ENCODE measurements at places on chromosomes 11 and 22.

DNA sequence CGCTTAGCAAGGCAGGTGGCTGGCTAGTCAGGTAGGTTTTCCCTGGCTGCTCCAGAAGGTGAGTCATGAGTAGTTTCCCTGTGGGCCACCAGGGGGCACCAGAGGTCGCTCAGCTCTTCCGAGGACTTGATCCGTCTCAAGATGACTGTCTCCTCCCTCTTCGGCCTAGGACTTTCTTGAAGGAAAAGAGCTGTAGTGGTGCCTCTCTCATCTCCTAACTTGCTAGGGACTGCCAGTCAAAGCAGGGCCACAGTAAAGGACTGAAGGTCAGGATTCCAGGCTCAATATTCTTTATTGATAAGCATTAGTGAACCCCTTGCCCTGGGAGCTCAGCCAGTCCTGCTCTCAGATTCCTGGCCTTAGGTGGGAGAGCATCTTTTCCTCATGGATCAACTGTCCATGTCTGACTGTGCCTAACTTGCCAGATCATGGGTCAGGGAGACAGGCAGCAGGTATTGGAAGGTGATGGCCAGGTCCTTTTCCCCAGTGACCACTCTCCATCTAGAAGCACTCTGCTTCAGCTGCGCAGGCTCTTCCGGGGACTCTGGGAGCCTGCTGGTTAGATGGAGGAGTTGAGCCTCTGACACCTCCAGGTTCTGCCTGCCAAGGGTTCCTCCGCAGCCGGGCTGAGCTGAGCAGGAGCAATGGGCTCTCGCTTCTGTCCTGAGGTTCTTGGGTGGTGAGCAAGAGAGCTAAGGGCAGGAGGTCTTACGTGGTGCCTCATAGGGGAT is 1.9 kb downstream of the POLD4 start:
- no peak for DNase-seq

DNA sequence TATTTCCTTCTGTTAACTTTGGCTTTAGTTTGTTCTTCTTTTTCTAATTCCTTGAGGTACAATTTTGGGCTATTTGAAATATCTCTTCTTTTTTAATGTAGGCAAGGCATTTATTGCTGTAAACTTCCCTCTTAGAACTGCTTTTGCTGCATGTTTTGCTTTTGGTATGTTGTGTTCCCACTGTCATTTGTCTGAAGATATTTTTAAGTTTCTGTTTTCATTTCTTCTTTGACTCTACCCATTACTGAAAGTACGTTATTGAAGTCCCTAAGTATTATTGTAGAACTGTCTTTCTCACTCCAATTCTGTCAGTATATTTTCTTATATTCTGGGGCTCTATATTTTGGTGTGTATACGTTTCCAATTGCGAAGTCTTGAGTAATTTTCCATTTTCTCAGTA is 77.9 kb downstream of the KCNQ1OT1 start:
- DNase-seq: no peak

DNA sequence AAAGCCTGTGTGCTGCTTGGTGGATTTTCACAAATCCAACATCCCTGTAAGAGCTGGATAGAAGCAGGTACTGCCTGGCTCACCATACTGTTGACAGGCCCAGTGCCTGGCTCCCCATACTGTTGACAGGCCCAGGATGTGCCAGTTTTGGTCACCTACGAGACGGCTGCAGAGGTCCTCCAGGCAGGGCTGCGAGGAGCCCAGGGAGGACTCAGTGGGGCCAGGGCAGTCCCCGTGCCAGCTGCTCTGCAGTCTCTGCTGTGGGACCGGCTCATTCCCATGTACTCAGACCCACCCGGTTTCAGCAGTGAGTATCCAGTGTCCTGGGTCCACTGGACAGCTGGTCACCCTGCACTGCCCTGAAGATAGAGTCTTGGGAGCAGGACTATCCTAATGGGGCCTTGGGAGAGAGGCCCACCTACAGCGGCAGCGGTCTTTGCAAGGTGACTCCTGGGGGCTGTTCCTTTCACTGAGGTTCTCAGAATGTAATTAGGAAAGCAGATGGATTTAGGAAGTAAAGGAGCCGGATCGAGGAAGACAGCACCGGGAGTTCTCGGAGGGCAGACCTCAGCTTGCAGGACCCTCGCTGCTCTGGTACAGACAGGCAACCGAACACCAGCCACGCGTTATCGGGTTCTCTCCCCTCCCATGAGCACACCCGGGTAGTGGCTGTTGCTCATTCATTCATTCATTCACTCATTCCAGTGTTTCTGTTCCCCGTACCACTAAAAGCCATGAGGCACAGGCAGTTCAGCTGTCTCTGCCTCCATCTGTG is 106.1 kb downstream of the CTTN start:
- DNase-seq: peak; percentile 79

GRCh38 chr11:74470526-74470925 is 3.2 kb upstream of the KCNE3 start:
- DNase-seq: no peak

- DNase-seq: peak; percentile 95
These were observed 569 bp downstream of the FAM76B start for GRCh38 chr11:95788921-95789505.

DNA sequence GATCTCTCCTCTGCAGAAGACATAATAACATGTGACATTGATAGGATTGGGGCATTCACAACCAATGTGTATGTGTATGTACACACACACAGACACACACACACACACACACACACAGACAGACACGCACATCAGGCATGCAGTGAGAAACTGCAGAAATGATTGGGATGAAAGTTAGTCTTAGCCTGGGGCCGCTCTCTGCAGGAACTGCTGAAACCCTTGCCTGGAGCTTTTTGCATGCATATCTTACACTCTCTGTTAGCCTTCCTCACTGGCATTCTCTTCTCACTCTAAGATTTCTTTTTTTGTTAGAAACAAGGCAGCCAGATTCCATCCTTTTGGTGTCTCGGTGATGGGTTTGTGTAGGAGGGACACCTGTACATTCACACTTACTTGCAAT is 337.9 kb downstream of the NELL1 start:
- DNase-seq: no peak

All from chondrocyte (in vitro differentiated cells).